ENCODE measurements at places on chromosomes 12 and 14.
A peak's percentile ranks its signal among the peaks of the same experiment; 100 is the strongest.

DNA sequence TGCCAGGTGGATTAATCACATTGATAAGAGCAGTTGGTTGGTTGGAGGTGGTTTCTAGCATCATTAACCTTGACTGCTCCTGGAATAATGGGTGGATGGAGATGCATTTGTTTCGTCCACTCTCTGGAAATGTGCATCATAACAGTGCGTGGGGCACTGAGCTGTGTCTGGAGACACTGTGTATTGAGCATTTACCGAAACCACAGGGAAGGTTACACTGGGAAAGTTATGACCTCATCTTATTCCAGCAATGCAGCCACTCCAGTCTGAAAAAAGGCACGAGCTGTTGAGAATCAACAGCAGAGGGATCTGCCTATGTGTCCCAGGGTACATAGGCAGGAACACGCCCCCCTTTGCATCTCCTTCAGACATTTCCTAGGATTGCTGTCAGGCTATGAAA lies 27.2 kb downstream of the RNFT2 start:
- DNase-seq = no peak

DNA sequence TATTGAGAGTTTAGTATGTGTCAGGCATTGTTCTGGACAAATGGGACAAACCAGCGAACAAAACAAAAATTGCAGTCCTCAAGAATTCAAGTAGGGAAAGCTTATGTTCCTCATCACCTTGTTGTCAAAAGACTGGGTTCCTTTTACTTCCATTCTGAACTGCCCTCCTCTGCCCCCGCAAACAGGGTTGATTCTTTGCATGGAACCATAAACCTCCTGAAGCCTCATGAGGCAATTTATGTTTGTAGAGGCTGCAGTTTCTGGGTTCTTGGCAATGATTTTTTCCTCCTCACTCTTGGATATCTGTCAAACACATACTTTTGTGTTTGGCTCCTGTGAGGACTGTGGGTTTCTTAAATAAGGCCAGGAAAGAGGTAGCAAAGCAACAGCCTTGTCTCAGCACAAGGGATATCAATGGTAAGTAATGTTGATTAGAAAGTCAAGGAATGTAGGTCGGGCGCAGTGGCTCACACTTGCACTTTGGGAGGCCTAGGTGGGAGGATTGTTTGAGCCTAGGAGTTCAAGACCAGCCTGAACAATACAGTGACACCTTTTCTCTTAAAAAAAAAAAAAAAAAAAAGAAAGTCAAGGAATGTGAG lies 13.9 kb downstream of the COPZ1 start:
- DNase-seq = no peak

- no peak for DNase-seq
Measured at GRCh38 chr12:124020514-124020949, 47.5 kb downstream of the ZNF664 start.

GRCh38 chr12:68932128-68932960 lies 627 bp downstream of the CPM start:
- DNase-seq = no peak

- no peak for DNase-seq
Measured at GRCh38 chr12:9793779-9794395, 33.2 kb upstream of the CD69 start.

GRCh38 chr12:108704527-108704926 lies 26.8 kb downstream of the CORO1C start:
- no peak for DNase-seq

GRCh38 chr12:88111074-88111652 lies 30.7 kb downstream of the CEP290 start:
- DNase-seq = no peak

- no peak for DNase-seq
Measured at GRCh38 chr14:77372304-77372841, 4.5 kb downstream of the TMED8 start.

DNA sequence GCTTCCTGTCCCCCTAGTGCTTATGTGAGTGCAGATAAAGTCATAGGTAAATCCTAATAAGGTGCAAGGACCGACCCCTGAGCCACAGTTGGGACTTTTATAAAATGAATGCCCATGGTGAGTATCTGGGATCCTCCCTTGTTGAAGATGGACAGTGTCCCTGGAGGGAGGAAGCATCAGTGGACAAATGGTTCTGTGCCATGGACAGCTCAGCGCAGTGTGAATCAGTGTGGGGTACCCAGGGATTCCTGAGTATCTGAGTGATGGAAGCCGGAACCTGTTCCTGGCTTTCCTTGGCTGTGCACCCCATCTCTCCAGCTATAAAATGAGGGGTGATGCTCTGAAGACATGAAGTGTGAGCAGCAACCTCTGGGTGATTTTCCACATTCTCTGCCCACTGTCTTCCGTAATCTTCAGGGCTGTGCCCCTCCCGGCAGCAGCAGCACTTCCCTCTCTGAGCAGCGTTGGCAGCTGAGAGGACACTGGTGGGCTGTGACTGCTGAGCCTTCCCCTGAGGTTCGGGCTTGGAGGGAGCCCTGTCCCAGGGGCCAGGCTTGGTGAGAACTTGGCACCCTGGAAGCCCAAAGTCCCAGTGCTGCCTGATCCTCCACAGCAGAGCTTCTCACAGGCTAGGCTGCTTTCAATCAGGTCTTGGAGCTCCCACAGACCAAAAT lies 25.0 kb downstream of the VCPKMT start:
- DNase-seq = no peak

DNA sequence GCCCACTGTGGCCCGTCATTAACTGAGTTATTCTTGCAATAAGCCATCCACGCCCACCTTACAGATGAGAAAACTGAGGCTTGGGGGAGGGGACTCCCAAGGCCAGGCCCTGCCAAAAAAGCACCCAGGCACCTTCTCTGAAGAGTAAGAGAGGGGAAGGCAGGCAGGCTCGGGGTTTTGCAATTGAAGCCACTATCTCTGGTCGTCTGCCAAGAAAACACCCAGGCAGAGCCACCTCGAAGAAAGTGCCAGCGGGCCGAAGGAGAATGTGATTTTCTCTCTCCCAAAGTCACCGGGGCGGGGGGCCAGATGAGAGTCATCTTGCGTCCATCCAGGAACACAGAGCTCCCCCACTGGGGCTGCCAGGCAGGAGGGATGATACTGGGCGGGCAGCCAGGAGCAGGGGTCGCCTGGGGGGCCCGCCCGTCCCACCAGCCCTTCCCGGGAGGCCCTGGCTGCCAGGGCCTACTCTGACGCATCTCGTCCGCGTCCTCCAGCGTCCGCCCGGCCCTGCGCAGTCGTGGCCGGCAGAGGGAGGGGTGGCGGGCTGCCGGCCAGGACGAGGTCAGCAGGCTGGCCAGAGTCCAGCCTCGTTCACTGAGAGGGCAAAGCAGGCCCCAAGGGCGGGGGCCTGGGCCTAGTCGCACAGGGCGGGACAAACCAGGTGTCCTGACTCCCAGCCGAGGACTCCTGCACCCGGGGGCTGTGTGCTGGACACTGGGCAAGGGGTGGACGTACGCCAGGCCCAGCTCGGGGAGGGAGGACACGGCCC lies 74.3 kb downstream of the RFLNA start:
- peak; percentile 75 for DNase-seq

DNA sequence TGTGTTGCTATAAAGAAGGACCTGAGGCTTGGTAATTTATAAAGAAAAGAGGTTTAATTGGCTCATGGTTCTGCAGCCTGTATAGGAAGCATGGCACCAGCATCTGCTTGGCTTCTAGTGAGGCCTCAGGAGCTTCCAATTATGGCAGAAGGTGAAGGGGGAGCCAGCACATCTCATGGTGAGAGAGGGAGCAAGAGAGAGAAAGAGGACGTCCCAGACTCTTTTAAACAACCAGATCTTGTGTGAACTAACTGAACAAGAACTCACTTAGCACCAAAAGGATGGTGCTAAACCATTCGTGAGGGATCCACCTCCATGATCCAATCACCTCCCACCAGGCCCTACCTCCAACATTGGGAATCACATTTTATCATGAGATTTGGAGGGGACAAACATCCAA lies 6.1 kb upstream of the SNAPC1 start:
- no peak for DNase-seq

DNA sequence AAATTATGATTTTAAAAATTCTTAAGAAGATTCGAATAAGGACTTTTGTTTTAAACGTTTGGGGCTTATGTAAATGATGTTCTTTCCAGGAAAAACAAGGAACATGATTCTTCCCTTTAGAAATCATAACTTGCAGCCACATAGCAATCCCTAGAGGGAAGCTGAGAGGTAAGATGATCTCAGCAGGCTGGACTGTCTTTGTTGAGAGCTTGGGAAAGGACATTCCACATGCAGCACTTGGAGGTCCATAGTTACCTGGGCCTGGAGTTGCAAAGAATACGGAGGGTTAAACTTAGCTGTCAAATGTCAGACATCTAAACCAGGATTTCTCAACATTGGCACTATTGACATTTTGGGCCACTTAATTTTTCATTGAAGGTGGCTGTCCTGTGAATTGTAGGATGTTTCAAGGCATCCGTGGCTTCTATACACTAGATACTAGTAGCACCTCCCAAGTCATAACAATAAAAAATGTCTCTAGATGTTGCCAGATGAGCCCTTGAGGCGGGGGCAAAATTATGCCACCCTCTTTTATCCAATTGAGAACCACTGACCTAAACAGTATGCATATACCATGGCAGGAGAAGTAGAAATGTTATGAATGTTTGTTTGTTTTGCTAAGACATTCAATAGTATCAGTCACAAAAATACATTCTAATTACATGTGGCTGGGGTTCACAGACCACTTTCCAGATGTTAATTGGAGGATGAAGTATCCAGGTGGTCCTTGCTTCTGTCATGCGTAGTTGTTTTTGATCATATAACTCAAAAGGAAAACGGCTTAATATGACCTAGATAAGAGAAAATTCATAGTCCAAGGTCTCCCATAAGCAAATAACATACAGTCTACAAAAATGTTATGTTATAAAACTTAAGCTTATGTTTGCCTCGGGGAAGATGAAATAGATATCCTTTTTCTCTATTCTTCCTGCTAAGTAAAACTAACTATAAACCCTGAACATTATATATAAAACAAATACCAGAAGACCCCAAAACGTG lies 30.5 kb downstream of the TTC6 start:
- no peak for DNase-seq

DNA sequence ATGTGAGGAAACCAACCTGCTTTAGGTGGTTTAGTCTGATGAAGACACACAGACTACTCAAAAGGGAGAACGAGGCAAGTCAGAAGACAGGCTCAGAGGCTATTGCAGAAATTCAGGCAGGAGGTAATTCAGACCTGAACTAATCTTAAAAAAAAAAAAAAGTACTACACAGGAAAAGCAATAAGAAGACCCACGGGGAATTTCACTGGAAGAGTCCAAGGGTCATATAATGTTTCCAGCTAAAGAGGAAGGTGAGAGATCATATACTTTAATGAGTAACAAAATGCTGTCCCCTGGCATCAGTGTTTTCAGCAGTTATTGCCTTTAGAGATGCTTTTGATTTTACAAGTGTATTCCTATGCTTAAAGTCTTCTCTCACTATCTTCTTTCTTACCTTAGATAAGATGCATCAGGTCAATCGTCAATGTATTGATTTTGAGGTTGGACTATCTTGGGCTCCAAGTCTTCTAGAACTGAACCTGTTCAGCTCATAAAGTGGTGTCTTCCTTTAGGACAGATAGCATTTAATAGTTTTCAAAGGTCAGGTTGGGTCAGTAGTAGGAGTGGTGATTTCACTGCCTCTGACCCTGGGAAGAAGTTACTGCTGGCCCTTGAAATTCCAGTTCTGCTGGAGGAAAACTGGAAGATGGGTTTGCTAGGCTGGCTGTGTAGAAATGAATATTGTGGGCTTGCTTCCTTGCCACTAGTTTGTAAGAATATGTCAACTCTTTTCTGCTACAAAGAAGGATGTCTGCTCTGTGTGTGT lies 60.0 kb downstream of the FAR2 start:
- no peak for DNase-seq

GRCh38 chr14:49688701-49689030 lies 652 bp upstream of the POLE2 start:
- DNase-seq = no peak

DNA sequence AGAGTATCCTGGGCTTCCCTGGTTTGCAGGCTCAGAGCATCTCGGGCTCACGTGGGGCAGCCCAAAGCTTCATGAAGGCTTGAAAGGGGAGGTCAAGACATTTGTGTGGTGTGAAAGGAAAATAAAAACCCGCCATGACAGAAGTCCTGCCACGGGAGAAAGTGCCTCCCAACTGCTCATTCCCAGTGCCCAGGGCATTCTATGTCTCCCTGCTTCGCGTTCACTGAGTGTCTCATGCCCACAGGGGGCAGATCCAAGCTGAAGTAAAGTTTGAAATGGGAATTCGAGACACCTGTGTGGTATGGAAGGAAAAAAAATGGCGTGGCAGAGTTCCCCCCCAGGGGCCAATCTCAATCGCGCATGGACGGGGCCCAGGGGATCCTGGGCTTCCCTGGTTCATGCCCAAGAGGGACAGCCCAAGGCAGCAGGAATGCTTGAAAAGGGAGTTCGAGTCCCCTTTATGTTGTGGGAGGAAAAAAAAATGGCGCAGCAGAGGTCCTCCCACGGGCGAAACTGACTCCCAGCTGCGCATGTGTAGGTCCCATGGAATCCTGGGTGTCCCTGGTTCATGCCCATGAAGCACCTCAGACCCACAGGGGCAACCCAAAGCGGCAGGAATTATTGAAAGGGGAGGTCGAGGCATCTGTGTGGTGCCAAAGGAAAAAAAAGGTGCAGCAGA lies 576.7 kb downstream of the ALG10 start:
- DNase-seq = no peak

Data from posterior cingulate gyrus (tissue), 11 donors.